Left lobe of liver (tissue), 2 donors: ENCODE measurements at places on chromosomes 12 and 14.
A peak's percentile ranks its signal among the peaks of the same experiment; 100 is the strongest.

- DNase-seq = peak; percentile 52
These were observed 413 bp downstream of the LRP6 start for GRCh38 chr12:12266389-12266872.

GRCh38 chr14:87899228-87899627, 93.8 kb downstream of the GALC start:
- no peak for DNase-seq

DNA sequence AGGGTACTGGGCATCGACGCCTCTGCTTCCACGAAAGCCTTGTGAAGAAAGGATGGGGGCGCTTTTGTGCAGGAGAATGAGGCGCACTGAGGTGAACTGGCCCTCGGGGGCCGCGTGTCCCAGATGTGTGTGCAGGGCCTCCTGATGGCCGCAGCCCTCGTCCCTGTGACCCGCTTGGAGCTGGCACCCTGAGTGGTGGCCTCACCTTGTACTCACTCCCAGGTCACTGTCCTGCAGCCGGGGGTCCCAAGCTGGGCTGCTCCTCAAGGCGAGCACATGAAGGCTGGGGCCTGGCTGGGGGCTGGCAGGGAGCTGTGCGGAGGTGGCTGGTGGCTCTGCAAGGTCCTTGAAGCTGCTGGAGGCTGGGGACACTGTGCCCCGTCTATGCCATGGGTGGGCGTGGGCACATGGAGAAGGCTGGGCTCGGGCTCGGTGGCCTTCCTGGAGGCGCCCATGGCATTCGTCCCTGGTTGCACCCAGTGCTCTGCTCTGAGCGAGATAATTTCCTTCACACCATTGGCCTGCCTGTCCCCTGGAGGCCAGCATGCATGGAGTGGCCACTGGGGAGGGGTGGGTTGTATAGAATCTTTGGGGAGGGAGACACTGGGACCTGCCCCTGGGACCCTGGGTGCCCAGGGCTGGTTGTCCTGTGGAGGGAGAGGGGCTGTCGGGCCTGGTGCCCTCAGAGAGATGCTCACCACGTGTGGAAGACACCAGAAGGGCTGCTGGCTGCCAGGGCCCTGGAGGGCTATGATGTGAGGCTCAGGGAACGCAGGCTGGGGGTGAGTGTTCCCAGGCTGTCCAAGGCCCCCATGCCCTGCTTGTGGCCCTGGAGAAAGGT, 79.3 kb downstream of the TMEM121 start:
- peak; percentile 35 for DNase-seq

DNA sequence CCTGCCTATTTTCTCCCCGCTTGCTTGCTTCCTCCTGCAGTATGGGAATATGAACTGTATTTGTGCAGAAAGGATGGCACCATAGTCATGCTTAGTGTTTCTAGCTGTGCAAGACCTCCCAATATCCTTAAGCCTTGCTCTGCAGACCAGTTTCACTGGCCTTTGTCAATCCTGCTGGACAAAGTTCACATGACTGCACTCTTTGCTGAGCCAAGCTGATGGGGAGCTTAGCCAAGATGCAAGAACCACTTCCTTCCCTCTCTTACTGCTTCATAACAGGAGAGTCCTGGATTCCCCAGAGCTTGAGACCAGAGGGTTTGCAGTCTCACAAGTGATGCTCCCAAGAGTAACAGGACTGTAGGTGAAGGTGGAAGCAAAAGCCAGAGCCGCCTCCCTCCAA, 3.8 kb downstream of the ASIC1 start:
- no peak for DNase-seq

DNA sequence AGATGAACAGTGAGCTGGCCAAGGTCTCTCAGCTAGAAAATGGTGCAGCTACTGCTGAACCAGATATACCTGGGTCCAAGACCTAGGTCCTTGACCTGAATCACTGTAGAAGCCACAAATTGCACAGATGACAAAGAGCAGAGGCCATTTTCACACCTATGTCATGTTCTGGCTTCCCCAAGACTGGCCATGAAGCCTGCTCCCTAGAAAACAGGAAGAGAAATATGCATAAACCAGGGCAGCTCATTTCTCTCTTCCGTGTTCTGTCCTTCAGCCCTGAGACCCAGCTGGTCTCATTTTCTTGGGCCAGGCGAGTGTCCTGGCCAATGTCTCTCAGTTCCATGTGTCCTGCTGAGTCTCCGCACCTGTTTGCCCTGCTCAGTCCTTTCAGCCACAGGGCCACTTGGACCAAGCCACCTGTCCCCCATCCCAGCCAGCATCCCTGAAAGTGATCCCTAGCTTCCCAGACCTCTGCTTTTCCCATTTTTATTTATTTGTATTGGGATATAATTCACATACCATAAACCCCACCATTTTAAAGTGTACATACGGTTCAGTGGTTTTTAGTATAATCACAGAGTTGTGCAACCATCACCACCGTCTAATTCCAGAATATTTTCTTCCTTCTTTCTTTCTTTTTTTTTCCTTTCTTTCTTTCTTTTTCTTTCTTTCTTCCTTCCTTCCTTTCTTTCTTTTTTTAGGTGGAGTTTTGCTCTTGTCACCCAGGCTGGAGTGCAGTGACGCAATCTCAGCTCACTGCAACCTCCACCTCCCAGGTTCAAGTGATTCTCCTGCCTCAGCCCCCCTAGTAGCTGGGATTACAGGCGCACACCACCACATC, 27.0 kb downstream of the P2RX7 start:
- DNase-seq = no peak

DNA sequence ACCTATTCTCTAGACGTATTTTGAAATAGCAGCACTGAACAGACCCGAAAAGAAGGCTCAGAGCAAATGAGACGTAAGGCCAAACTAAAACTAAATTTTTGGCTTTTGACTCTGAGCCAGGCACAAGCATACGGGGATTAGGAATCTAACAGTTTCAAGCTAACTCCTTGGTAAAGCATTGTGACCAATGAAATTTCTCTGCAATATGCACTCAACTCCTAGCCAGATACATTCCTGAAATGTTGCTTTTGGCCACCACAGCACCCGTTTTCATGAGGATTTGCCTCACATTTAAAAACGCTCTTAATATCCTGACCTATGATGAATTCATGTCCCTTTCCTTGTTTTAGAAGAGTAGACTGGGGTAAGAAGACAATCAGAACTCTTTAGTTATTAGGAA, 53.1 kb upstream of the NPFF start:
- no peak for DNase-seq

GRCh38 chr14:58650857-58651256, 13.1 kb downstream of the DACT1 start:
- no peak for DNase-seq

DNA sequence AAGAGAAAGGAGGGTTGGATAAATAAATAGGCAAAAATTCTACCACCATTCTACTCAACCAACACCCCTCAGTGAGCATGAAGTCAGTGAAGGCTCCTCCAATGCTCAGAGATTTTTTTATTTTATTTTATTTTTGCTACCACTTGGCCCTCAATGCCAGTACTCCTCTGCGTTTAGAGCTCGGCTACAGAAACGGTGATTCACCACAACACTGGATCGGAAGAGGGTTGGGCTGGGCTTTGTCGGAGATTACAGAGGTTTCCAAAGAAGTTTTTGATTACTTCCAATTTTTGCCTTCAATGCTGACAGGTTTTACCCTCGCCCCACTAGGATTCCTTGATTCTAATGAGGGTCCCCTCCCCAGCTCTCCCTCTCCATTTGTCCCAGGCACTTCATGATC, 1027.2 kb upstream of the TMEM132C start:
- no peak for DNase-seq

GRCh38 chr14:56417173-56417572, 162.4 kb upstream of the TMEM260 start:
- DNase-seq = no peak

GRCh38 chr14:41055589-41055988, 551.1 kb upstream of the LRFN5 start:
- DNase-seq = no peak

DNA sequence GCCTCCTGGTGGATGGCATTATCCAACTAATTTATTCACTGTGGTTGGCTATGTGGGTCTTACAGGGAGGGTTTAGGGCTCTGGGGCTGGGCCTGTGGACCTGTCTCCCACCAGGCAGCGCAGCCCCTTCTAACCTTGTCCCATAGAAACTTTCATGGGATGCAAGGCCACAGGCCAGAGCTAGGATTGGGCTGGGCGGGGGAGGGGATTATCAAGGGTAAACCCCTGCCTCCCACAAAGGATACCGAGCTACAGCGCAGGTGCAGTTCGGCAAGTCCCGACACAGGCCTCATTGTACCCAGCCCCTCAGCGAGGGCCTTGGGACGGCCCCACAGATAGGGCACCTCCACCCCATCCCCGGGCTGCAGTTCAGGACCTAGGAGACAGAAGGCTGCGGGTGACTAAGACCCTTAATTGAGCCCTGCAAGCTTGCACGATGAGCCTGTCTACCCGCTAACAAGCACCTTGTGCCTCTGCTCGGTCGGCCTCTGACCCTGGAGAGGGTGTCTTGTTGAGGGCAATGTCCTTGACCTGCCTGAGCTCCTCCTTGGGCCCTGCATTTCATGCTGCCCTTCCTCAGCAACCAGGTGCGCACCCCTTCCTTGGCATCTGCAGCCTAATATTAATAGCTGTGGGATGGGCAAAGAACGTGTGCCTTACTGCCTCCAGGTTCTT, 46.7 kb downstream of the PSMA6 start:
- DNase-seq = peak; percentile 45

- DNase-seq = no peak
These were observed 103.5 kb upstream of the FRMD6 start for GRCh38 chr14:51548187-51548586.

DNA sequence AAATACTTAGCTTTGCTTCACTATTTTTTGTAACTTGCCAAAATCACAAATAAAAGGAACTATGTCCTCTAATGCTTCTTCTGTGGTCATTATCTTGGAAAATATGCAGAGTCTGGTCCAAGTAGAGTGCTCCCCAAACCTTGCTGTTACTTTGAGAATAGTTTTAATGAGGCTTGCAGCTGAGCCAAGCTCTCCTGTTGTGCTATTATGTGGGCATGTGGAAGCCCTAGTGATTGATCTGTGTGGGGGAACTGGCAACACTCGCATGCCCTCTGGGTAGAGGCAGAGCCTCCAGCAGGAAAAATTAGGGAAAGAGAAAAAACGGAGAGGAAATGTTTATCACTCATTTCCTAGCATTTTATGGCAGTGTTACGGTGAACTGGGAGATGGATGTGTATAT, 473.1 kb downstream of the EGLN3 start:
- DNase-seq = no peak

- DNase-seq = no peak
These were observed 294.3 kb downstream of the APAF1 start for GRCh38 chr12:98939350-98939749.

DNA sequence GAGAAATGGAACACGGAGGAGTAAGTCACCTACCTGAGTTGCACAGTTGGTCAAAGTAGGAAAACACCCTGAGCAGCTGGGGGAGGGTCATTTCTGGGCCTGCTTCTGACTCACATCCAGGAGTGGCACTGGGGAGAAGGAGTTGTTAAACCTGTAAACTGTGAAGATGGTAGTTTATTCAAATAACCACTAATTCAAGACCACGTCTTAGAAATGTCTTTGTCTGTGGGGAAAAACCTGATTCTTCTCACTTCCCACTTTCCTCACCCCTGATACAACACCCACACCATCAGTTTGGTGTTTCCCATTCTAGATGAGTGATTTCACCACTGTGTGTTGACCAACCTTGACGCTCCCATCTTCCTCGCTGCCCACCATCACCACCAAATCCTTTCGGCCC, 207.1 kb downstream of the ANO4 start:
- no peak for DNase-seq

DNA sequence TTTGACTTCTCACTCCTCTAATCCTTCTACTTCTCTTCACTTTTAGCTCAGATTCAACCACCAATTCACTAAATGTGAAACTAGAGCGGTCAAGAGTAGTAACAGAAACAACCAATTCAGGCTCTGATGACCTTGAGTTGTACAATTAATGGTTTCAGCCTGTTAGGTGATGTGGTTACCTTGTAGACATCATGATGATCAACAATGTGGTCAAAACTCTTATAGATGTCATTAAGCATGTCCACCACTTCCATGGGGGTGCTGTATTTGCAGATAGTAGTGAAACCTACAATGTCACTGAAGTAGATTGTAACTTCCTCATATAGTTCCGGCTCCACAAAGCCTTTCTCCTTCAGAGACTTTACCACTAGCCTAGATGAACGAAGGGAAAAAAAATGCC, 54.1 kb upstream of the PLBD1 start:
- no peak for DNase-seq

DNA sequence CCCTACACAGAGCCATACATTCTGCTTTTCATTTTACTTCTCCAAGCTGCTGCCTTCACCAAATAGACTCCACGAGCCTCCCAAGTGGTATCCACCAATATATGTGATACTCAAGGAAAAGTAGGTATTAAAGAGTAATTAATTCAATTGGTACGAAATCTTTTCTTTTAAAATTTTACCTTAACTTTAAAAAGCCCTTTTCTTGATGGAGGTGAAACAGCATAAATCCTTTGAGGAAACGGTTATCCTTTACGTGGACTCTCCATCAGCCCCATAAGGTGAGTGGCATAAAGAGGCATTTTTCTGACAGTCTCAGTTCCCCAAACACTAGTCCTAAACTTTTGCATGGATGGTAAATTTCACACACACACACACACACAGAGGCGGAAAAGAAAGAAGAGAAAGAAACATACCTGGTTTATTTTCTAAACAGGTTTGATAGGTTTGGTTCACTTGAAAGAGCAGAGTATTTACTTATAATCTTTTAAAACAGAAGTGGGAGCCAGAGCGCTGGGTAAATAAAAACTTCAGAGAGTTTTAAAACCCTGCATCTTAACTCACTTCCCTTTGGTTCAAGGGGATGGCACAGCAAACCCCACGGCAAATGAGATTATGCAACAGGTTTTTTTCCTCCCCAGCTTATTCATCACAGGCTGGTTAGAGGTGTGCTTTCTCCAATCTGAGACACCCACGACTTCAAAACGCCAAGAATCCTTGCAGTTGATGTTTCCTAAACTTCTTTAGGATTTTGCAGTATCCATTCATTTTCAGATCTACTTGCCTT, 1.9 kb downstream of the DUSP16 start:
- peak; percentile 70 for DNase-seq

- DNase-seq = no peak
These were observed 47.6 kb upstream of the RBM19 start for GRCh38 chr12:114013575-114014345.

DNA sequence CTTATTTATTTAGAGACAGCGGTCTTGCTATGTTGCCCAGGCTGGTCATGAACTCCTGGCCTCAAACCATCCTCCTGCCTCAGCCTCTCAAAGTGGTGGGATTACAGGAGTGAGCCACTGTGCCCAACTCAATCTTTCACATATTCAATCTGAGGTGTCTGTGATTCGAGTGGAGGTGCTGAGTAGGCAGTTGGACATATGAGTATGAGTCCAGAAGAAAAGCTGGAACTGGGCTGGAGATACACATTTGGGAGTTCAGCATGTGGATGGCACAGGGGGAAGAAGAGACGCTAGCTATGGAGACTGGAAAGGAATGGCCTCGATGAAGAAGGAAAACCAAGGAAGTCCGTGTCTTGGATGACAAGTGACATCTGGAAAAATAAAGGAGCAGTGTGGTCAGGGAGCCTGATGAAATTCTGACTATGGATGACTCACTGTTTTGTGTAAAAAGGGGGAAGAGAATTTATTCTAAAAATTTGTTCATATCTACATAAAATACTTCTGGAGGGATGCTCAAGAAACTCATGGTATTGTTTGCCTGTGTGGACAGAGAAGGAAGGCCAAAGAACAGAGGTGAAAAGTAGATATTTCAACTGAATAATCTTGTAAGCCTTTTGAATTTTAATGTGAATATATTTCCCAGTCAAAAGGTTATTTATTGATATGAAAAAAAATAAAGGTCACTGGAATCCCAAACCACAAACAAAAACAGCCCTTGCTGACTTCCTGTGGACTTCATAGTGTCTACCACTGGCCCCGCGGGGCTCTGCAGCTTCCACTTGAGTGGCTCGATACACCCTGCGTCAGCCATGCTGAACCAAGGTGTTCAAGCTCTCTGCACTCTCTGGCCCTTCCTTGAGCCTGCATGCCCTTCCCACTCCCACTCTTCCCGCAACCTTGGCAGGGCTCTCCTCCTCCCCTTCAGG, 8.9 kb upstream of the LTA4H start:
- DNase-seq = no peak
